ENCODE measurements at places on chromosomes 12 and 14.

- no peak for DNase-seq
Observed at GRCh38 chr14:24165785-24166184, 4.7 kb downstream of the IRF9 start.

- DNase-seq, result no peak
Observed at GRCh38 chr12:9143137-9143536, 27.4 kb upstream of the A2M start.

DNA sequence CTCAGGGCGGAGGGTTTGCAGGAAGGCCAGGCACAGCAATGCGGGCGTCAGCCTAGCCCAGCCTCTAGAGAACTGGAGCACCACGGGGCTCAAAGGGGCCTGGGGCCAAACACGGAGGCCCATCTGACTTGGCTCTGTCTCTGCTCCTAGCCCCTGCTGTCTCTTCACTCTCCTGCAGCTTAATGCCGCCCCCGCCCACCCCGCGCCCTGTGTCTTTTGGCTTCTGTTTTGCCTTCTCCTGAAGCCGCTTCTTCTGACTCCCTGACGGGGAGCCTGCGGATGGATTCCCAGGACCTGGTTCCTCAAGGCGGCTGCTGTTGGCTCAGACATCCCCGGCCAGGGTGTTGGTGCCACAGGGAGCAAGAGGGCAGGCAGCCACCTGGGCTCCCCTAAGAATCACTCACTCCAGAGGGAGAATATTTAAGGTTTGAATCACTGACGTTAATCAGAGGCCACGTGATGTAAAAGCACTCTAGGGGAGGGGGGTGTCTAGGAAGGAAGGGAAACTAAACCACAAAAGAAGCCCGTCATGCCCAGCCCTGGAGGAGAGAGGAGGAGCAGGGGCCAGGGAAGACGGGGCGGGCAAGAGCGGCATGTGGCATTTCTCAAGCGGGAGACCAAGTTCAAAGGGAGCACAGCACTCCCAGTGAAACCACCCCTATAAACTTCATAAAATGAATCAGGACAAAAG lies 36.9 kb upstream of the PRMT8 start:
- no peak for DNase-seq

DNA sequence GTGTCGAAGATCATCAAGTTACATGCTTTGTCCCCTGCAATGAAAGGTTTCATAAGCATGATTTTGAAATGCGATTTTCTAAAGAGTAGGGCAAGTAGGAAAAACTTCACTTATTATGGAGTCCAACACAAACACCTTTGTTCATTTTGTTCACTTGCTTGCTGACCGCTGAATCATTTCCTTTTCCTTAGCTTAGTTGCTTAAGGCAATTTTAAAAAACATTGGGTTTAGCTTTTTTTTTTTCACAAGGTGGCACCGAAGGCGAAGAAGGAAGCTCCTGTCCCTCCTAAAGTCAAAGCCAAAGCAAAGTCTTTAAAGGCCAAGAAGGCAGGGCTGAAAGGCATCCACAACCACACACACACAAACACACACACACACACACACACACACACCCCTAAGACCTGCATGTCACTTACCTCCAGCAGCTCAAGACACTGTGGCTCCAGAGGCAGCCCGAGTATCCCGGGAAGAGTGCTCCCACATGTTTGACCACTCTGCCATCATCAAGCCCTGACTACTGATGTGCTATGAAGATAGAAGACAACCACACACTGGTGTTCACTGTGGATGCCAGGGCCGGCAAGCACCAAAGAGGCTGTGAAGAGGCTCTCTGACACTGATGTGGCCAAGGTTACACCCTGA lies 11.4 kb downstream of the MANSC1 start:
- no peak for DNase-seq

GRCh38 chr14:53260286-53260685 lies 107.2 kb upstream of the DDHD1 start:
- no peak for DNase-seq

DNA sequence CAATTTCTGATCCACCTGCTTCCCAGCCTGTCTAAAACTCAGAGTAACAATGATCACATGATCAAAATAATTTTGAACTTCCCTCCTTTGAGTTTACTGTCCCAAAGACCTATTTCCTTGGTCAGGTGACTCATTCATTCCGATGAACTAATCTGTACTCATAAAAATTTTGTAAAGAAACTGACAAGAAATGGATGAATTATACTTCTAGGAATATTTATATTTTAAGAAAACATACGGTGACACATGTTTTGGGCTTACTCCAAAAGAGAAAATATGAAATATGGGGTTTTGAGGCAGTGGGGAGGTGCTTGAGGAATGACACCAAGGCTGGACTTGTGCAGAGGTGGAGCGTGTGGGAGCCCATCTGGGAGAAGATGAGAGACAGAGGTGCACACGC lies 42.0 kb downstream of the GUCY2C start:
- DNase-seq, result no peak

All from inflammatory macrophage (primary cell).